CD4-positive, CD25-positive, alpha-beta regulatory T cell (primary cell): ENCODE measurements at places on chromosomes 2 and 18. TPM values are rescaled to one million over a fixed set of nuclear protein-coding genes. Genes with fewer than 3 reads are reported as not detected.
A peak's percentile ranks its signal among the peaks of the same experiment; 100 is the strongest.

The MYO5B gene
- not detected for total RNA-seq

- no peaks in the 10 kb centered on the region for H3K27me3 ChIP-seq
- H3K36me3 ChIP-seq: no peaks in the 10 kb centered on the region
- DNase-seq: no peak
- no peak overlapping the region for H3K27ac ChIP-seq
These were observed 62.6 kb downstream of the EMX1 start for GRCh38 chr2:72979896-72980295.

GRCh38 chr2:218394298-218395089 is 5.2 kb upstream of the CTDSP1 start:
- peak overlapping the region; percentile 23 for H3K27ac ChIP-seq
- H3K4me1 ChIP-seq: peaks cover 53% of the 10 kb centered on the region
- H3K27me3 ChIP-seq: no peaks in the 10 kb centered on the region
- no peak overlapping the region for H3K4me3 ChIP-seq
- H3K36me3 ChIP-seq: no peaks in the 10 kb centered on the region
- no peak for DNase-seq

The DPP4 gene
- total RNA-seq: 12.6 TPM

The ZFP36L2 gene
- 874 TPM for total RNA-seq

- H3K4me1 ChIP-seq: peaks cover 45% of the 10 kb centered on the region
- peak overlapping the region; percentile 87 for H3K27ac ChIP-seq
- peak overlapping the region; percentile 99 for H3K4me3 ChIP-seq
- DNase-seq: peak; percentile 44
- no peaks in the 10 kb centered on the region for H3K36me3 ChIP-seq
These were observed 1.1 kb downstream of the HNRNPLL start for GRCh38 chr2:38601463-38602135.

- H3K27me3 ChIP-seq: no peaks in the 10 kb centered on the region
- no peaks in the 10 kb centered on the region for H3K4me1 ChIP-seq
- H3K36me3 ChIP-seq: no peaks in the 10 kb centered on the region
- no peak overlapping the region for H3K4me3 ChIP-seq
- DNase-seq: no peak
- H3K27ac ChIP-seq: no peak overlapping the region
These were observed 200.8 kb downstream of the TFCP2L1 start for GRCh38 chr2:121084130-121084680.

- H3K27ac ChIP-seq: no peak overlapping the region
- DNase-seq: no peak
- no peaks in the 10 kb centered on the region for H3K36me3 ChIP-seq
- no peaks in the 10 kb centered on the region for H3K27me3 ChIP-seq
- H3K4me1 ChIP-seq: no peaks in the 10 kb centered on the region
These were observed 56.2 kb downstream of the HNMT start for GRCh38 chr2:138020432-138020831.

- no peak overlapping the region for H3K27ac ChIP-seq
- no peaks in the 10 kb centered on the region for H3K36me3 ChIP-seq
- no peak overlapping the region for H3K4me3 ChIP-seq
- peaks cover 7% of the 10 kb centered on the region for H3K27me3 ChIP-seq
These were observed 55.3 kb upstream of the RMDN2 start for GRCh38 chr2:37869771-37870170.

DNA sequence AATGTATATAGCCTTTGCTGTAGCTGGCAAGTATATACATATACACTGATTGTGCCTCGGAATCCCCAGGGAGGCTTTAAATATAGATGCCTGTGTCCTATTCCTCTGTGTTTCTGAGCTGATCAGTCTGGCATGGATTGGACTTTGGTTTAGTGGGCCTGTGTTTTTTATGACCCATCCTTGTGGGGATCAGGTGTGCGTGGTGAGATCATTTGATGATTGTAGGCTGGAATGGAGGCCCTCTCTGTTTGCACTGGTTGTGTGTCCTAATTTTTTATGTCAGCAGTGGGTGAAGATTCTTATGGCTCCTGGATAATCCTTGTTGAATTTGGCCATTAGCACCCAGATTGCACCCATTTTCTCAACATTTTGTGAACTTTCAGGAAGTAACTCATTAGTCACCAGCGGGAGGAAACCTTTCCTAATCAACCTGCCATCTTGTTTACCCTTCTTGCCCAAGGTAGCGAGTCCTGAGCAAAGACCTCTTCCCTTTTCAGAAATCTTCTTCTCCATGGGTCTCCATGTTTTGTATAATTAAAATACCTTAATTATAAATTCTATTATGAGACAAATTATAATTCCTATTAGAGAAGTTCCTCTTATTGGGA is 75.8 kb downstream of the UGGT1 start:
- no peak for DNase-seq
- peaks cover 85% of the 10 kb centered on the region for H3K36me3 ChIP-seq
- no peak overlapping the region for H3K4me3 ChIP-seq
- H3K4me1 ChIP-seq: no peaks in the 10 kb centered on the region
- no peak overlapping the region for H3K27ac ChIP-seq

GRCh38 chr18:48886520-48887293 is 64.1 kb downstream of the SMAD7 start:
- H3K27me3 ChIP-seq: no peaks in the 10 kb centered on the region
- H3K4me3 ChIP-seq: no peak overlapping the region
- H3K27ac ChIP-seq: no peak overlapping the region
- no peak for DNase-seq
- H3K36me3 ChIP-seq: no peaks in the 10 kb centered on the region

GRCh38 chr18:6773777-6774176 is 44.3 kb downstream of the ARHGAP28 start:
- H3K27ac ChIP-seq: no peak overlapping the region
- H3K4me1 ChIP-seq: no peaks in the 10 kb centered on the region
- H3K27me3 ChIP-seq: no peaks in the 10 kb centered on the region
- no peak for DNase-seq
- no peak overlapping the region for H3K4me3 ChIP-seq

The UPP2 gene
- not detected for total RNA-seq

The GAL3ST2 gene
- 1.1 TPM for total RNA-seq

DNA sequence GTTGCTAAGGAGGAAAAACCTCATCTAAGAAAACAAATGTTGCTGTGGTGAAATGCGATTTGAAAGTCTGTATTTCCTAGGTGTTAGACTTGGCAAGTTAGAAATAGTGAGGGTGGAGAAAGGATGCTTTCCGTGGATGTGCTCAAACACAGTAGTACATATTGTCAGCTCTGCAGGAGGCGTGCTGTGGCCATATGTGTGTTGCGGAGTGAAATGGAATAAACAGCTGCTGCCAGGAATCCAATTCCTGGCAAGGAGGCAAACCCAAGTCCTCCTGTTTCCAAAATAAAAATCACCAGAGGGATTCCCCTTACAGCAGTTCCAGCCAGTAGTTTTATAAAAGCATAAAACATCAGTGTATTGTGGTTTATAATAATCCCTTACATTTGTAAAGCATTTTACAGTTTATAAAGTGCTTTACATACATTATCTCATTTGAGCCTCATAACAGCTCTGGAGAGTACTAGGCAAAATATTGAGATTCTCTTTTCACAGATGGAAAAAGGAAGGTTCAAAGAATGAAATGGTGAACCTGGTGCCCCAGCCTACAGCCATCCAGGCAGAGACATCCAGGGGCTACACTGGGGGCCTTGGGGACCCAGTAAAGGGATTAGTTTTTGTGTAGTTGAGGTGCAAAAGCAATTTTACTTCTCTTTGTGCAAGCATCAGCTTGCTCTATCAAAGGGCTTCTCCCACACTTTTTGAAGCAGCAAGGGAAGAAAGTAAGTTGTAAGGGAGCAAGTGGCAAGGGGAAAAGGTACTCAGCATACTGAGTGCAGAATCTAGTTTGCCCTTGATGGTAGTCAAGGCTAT is 206.0 kb downstream of the AGPS start:
- no peak overlapping the region for H3K27ac ChIP-seq
- H3K27me3 ChIP-seq: peaks cover 11% of the 10 kb centered on the region
- no peak for DNase-seq
- H3K4me3 ChIP-seq: no peak overlapping the region

DNA sequence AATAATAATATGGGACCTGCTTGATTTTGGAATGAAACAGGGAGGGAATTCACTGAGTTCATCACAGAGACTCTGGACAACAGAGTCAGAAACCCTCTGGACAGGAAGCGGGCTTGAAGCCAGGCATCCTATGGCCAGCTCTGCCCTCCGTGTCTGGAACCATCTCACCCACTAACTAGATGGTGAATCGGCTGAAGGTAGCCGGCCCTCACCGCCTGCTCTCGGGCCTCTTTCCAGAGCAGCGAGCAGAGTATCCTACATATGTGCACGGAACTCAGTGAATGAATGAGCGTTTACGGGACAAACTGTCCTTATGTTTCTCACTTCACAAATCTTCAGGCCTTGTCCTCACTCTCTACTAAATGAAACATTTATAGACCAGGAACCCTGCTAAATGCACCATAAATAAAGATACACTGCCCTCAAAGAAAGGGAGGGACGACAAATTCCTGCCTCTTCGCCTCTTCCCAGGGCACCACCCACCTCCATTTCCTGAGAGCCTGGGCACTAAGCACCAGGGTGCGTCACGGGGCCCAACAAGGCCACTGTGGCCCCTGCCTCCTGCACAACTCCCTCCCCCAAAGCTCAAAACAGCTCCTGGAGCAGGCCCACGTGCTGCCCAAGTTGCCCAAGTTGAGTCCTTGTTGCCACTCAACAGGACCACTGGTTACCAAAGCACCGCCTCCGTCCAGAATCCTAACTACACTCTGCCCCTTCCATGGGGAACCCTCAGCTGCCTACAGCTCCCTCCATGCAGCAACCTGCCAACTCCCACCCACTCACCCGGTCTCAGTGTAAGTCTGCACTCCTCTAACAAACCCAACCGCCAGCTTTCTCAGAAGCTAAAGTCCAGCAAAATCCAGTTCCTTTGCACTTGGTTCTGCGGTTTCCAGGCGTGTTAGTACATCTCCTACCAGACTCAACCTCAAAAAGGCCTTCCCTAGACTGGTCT is 1.7 kb downstream of the TBC1D8 start:
- H3K27me3 ChIP-seq: peaks cover 20% of the 10 kb centered on the region
- no peak for DNase-seq
- no peak overlapping the region for H3K27ac ChIP-seq
- peak overlapping the region; percentile 62 for H3K4me3 ChIP-seq

The DCTN1 gene
- total RNA-seq: 83.5 TPM

The ZNF512 gene
- 29.3 TPM for total RNA-seq

- no peak for DNase-seq
- H3K27ac ChIP-seq: no peak overlapping the region
- no peaks in the 10 kb centered on the region for H3K27me3 ChIP-seq
- peaks cover 17% of the 10 kb centered on the region for H3K36me3 ChIP-seq
- no peak overlapping the region for H3K4me3 ChIP-seq
These were observed 39.4 kb downstream of the KCMF1 start for GRCh38 chr2:85010404-85010803.

GRCh38 chr18:33653231-33653630 is 75.2 kb downstream of the ASXL3 start:
- H3K4me1 ChIP-seq: no peaks in the 10 kb centered on the region
- DNase-seq: no peak
- no peaks in the 10 kb centered on the region for H3K36me3 ChIP-seq
- H3K4me3 ChIP-seq: no peak overlapping the region

DNA sequence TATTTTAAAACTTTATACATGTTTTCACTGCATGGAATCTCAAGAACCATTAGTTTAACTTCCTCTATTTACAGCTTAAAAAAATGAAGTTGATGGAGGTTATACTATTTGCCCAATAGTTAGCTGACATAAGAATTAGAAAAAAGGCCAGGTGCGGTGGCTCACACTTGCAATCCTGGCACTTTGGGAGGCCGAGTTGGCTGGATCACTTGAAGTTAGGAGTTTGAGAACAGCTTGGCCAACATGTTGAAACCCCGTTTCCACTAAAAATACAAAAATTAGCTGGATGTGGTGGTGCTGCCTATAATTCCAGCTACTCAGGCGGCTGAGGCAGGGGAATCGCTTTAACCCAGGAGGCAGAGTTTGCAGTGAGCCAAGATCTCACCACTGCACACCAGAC is 125.1 kb upstream of the CDH19 start:
- H3K4me3 ChIP-seq: no peak overlapping the region
- no peak overlapping the region for H3K27ac ChIP-seq
- DNase-seq: no peak

DNA sequence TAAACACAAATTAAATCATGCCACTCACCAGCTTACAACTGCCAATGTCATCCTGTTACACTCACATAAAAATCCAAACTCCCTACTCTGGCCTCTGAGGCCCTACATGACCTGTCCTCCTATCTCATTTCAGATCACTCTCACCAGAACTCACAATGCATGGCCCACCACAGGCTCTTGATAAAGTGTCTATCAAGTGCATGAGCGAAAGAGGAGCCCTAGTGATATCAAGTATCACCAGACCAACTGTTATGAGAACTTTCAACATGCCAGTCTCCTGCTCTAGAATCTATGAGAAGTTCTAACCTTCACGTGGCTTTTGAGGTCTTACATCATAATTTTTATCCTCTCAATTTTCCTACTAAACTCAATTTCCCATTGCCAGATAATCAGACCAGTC is 76.4 kb upstream of the CD226 start:
- no peaks in the 10 kb centered on the region for H3K4me1 ChIP-seq
- H3K27me3 ChIP-seq: no peaks in the 10 kb centered on the region
- H3K36me3 ChIP-seq: peaks cover 49% of the 10 kb centered on the region
- DNase-seq: no peak
- no peak overlapping the region for H3K27ac ChIP-seq

DNA sequence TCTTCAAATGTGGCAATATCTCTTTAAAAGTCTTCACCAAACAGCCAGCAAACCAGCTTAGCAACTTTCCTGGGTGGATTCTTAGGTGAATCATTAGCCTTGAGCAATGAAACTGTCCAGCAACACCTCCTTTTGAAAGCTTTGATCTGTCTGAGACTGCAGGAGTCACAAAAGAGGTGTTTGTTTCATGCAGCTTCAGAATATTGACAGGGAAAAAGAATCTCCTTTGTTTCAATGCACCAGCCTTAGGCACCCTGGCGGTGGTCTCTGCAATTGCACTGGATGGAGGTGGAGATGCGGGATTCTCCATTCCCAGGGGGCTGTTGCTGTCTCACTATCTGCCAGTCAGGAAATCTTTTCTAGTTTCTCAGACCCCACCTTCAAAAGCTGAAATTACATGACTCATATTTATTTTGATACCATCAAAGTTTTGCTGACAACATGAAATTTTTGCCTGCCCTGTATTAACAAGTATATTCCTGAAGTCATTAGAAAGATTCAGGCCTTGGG is 76.0 kb upstream of the DSG1 start:
- no peak overlapping the region for H3K27ac ChIP-seq
- no peak overlapping the region for H3K4me3 ChIP-seq
- no peaks in the 10 kb centered on the region for H3K27me3 ChIP-seq
- DNase-seq: no peak
- H3K4me1 ChIP-seq: no peaks in the 10 kb centered on the region
